GM12891 (cell line): ENCODE measurements at places on chromosomes 6 and 20.

- no peak for DNase-seq
Measured at GRCh38 chr20:62015540-62016288, 50.0 kb downstream of the TAF4 start.

- DNase-seq = no peak
Measured at GRCh38 chr6:145531032-145531431, 204.3 kb downstream of the EPM2A start.

GRCh38 chr6:108557494-108558371 is 3.0 kb upstream of the FOXO3 start:
- DNase-seq = peak; percentile 37

- peak; percentile 38 for DNase-seq
Measured at GRCh38 chr6:89610149-89610642, 28.4 kb downstream of the LYRM2 start.

DNA sequence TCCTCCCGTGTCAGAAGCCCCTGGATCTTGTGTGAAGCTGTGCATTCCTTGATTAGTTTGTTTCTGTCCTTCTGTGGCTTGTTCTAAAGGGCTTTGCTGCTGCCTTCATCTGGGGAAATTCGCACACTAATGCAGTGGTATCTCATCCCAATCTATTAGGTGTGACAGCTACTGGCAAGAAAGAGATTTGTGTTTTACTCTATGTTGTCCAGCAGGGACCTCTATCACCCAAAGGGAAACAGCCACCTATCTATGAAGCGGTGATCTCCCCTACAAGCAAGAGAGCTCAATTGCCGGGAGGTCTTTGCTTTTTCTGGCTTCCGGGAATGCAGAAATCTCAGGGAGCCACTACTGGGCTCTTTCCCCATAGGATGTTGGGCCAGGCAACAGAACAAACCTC is 151.8 kb downstream of the NRN1 start:
- no peak for DNase-seq

DNA sequence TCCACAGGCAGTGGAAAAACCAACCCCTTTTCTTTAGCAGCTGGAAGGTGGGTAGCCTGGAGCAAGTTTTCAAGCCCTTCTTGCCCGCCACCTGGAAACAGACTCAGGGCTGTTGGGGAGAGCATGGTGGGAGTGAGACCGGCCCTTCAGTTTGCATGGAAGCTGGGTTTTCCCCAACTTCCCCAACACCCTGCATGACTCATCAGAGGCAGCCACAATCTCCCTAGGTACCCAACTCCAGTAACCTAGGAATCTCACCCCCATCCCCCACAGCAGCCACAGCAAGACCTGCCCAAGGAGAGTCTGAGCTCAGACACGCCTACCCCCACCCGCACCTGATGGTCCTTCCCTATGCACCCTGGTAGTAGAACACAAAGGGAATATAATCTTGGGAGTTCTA is 86.3 kb upstream of the IRAK1BP1 start:
- no peak for DNase-seq

GRCh38 chr6:163554663-163555062 is 140.1 kb downstream of the QKI start:
- DNase-seq = no peak

GRCh38 chr20:52724541-52724940 is 247.6 kb upstream of the TSHZ2 start:
- no peak for DNase-seq

GRCh38 chr6:26122402-26122792 is 35.2 kb downstream of the HFE start:
- no peak for DNase-seq

GRCh38 chr20:10344953-10345352 is 89.1 kb downstream of the MKKS start:
- no peak for DNase-seq

DNA sequence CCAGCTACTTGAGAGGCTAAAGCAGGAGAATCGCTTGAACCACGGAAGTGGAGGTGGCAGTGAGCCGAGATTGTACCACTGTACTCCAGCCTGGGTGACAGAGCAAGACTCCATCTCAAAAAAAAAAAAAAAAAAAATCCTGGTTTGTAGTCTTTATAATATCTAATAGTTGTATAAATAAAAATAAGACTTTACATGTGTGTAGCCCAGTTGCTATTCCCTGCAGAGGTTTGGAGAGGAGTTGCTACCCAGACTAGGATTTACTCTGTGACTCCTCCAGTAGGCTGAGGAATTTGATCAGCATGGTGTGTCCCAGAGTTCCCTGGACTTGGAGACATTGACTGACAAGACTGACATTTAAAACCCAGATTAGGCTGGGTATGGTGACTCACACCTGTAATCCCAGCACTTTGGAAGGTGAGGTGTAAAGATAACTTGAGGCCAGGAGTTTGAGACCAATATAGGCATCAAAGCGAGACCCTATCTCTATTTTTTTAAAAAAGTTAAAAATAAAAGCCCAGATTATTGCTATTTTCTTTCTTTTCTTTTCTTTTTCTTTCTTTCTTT is 10.2 kb downstream of the CHMP4B start:
- no peak for DNase-seq

DNA sequence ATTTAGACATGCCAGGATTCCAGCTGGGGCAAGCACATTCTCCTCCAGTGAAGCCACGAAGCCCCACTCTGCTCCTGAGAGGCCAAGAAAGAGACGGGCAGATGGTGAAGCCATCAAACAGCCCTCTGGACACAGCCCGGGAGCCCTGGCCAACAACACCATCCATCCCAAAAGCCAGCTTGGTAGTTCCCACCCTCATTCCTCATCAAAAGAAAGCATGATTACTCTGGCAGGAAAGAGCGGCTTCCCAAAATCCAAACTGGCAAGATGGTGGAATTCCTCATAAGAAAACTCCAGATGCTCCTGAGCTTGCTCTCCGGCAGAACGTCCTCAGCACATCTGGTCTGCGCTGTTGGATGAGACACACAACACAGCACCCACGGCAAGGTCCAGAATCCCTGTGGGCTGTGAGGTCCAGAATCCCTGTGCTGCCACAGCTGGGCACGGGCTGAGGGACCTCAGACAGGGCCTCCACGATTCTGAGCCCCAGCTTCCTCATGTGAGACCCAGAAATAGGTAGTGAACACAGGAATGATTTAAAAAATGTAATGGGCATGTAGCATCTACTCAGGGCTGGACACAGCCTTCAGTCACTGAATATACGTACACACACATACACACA is 52.6 kb downstream of the THBS2 start:
- no peak for DNase-seq

DNA sequence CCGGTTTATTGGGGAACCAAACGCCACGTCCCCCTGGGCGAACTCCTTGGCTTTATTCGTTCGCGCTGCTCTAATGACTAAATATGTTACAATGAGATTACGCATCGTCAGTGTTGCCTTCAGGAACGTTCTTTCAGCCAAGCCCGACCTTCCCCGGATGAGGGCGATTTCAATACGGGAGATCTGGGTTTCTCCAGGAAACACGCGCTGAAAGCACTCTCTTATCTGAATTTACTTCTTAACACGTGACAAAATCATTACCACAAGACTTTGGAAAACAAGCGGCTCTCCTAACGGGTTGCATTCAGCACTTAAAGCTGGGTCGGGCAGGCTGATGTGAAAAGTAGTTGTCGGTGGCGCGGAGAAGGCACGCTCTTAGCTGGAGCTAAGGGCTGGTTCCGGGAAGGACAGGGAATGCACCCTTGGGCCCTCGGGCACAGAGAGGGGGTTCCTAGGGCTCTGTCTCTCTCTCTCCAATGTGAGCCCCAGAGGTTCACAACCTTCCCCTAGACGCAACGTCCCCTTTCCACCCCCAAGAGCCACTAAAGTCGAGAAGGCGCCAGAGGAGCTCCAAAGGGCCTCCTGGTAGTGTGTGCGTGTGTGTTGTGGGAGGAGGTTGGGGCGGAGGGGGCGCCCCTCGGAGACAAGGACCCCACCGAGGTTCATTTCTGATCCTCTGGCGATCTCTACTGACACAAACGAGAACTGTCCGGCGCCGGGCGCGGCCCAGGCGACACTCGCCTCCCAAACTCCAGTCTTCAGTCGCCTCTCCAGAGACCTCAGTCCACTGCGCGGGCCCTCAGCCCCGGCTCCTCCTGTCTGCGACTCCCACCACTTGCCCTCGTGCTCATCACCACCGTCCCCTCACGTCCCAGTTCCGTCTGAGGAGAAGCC is 7.1 kb upstream of the NKX2-2 start:
- DNase-seq = no peak

DNA sequence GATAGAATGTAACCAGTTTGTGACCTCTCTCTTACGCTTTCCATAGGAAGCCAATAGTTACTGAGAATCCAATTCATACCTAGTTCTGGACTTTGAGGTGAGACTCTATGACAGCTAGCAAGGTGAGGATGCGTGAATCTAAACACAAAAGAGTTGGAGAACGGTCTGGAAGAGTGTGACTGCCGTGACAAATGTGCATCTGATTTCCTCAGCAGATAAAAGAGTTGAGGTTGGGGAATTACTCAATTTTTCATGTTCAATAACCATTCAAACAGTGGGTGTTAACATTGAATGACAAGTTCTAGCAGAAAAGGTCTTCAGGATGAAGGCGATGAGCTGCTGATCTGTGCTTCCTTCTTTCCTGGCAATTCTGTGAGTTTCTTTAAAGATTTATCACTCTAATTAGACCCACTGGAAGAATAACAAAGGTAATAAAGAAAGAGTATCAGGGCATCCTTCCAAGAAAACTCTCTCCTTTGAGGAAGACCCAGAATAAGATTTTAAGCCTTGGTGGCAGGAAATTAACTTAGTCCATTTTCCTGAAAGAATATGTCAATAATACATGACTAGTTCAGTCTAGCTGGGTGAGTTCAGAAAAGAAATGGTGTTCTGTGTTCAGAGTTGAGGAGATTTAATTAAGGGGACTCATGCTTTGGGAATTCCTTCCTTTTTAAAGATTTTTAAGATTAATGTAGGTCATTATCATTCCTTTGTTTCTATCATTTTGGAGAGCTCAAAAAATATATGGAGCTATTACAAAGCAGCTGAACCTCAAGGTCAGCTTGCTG is 24.5 kb downstream of the KIF3B start:
- no peak for DNase-seq

DNA sequence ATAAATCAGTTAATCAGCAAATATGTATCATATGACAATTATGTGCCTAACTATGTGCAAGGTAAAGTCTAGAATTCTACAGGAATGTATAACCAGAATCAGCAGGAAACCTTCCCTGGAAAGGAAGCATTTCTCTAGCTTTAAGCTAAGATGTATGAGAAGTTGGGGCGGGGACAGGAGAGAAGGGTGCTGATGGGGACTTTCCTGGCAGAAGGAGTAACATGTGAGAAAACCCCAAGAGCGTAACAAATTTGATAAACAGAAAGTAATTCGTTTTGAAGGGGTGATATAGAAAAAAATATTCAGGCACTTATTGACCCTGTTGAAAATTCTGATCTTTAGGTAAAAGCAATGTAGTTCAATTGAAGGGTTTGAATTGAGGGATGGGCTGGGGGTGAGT is 226.1 kb downstream of the KHDRBS2 start:
- no peak for DNase-seq

GRCh38 chr6:125102891-125103290 is 50.7 kb upstream of the TPD52L1 start:
- no peak for DNase-seq

DNA sequence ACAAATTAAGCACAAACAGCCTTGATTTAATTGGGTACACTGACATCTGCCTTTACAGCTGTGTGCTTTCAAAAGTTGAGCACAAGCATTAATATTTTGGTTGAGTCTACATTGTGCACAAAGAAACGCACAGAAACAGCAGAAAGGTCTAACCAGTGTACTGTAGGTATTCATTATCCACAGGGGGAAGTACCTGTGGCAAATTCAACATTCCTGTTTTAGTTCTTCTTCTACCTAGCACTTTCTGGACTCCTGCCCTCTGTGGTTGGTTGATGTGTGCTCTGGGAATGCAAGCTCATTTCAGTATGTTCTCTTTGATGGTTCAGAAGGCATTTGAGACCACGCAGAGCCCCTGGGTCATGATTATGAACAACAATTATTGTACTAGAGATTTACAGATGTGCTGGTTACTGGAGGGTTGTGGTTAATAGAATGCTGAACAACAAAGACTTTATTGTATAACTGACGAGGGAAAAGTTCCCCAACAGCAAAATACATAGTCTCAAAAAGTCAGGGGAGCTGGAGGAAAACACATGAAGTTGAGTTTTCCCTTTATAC is 26.6 kb upstream of the DAAM2 start:
- DNase-seq = no peak

- no peak for DNase-seq
Measured at GRCh38 chr20:34377072-34377847, 14.2 kb downstream of the ITCH start.

- DNase-seq = no peak
Measured at GRCh38 chr20:50601511-50602431, 89.6 kb downstream of the RIPOR3 start.

- no peak for DNase-seq
Measured at GRCh38 chr20:40438161-40438830, 250.7 kb downstream of the MAFB start.

- no peak for DNase-seq
Measured at GRCh38 chr6:89928604-89929003, 34.3 kb downstream of the GJA10 start.

- DNase-seq = no peak
Measured at GRCh38 chr6:3796719-3797041, 45.2 kb upstream of the PXDC1 start.

- no peak for DNase-seq
Measured at GRCh38 chr6:56420296-56420695, 172.9 kb upstream of the COL21A1 start.

DNA sequence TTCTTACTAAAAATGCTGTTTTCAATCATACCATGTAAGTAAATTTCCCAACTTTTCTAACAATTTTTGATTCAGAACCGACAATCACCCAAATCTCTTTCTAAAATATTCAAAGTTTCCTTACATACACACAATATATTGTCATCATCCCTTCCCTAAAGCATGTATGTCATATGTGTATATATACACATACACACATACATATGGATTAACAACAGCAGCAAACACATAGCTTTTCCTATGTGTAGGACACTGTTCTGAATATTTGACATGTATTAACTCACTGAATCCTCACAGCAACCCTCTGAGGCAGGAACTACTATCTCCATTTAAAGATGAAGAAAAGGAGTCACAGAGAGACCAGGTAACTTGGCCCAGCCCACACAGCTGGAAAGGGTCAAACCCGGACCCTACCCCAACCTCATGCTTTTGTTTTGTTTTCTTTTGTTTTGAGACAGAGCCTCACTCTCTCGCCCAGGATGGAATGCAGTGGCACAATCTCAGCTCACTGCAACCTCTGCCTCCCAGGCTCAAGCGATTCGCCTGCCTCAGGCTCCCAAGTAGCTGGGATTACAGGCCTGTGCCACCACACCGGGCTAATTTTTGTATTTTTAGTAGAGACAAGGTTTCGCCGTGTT is 7.2 kb downstream of the FYN start:
- no peak for DNase-seq

- no peak for DNase-seq
Measured at GRCh38 chr6:138037009-138037504, 70.2 kb downstream of the PERP start.

GRCh38 chr6:156517088-156517487 is 260.1 kb upstream of the ARID1B start:
- DNase-seq = no peak

GRCh38 chr20:10848810-10849370 is 175.1 kb upstream of the JAG1 start:
- no peak for DNase-seq

- DNase-seq = no peak
Measured at GRCh38 chr20:9225879-9226278, 157.0 kb downstream of the PLCB4 start.
